ENCODE measurements at places on chromosomes 4 and X.

DNA sequence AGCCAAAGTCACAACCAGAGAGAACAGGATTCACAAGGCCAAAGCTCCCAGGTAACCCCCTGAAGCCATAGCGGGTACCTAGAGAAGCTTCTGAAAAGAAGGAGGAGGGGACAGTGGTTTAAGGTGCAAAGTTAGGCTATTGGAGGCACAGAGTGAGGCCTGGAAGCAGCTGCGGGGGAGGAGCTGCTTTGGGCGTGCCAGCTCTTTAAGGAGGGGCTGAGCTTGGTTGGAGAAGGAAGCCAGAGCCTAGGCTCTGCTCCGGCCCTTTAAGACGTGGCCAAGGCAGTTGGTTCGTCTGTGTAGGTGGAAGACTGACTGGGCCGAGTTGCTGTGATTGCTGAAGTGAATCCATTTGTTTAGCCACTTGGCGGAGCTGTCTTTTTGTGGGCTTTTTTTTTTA is 1.5 kb downstream of the KLF8 start:
- no peak for DNase-seq

GRCh38 chrX:12080265-12080664 is 58.0 kb upstream of the FRMPD4 start:
- DNase-seq = peak; percentile 69

GRCh38 chr4:7052923-7053715 is 9.9 kb downstream of the TADA2B start:
- DNase-seq = no peak

DNA sequence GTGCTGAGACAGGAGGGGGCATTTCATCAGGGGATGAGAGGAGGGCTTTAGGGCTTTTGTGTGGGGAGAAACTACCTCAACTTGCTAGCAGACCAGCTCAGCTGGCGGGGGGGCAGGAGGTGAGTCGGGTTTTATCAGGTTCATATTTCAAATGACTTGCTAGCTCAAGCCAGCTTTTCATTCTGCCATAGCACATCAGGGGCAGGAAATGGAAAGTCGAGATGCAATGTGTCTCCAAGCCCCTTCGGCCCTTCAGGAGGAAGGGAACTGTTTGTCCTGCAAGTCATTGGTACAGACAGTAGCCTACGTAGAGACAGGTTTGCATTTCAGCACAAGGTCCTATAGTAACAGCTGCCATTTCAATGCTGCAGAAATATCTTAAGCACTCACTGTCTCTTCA is 194.1 kb downstream of the PTTG2 start:
- no peak for DNase-seq

Measured in NCI-H1417 treated with DMSO at 0.1 percent for 48 hours (cell line).